Colonic mucosa (tissue), 4 donors: ENCODE measurements at places on chromosomes 2 and 18.

- no peak for DNase-seq
These were observed 95.0 kb downstream of the DGKD start for GRCh38 chr2:233449081-233449901.

DNA sequence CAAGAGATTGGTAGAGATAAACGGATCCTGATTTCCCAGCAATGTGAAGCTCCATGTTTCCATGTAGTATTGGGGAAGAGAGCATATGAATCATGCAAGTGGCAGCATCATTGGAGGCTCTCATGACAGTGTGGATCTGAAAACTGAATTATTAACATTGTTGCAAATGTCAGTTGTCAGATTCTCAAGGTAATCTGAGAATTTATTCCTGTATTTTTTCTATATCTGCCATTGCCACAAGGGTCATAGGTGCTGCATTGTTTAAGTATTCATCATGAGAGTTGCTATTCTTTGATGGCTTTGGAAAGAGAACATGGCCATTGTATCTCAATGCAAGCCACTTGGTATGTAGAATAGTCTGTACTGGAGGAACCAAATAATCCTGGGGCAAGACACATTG is 1217.0 kb upstream of the ZEB2 start:
- no peak for DNase-seq

GRCh38 chr2:121282800-121283385 is 2.1 kb downstream of the TFCP2L1 start:
- peak; percentile 80 for DNase-seq

DNA sequence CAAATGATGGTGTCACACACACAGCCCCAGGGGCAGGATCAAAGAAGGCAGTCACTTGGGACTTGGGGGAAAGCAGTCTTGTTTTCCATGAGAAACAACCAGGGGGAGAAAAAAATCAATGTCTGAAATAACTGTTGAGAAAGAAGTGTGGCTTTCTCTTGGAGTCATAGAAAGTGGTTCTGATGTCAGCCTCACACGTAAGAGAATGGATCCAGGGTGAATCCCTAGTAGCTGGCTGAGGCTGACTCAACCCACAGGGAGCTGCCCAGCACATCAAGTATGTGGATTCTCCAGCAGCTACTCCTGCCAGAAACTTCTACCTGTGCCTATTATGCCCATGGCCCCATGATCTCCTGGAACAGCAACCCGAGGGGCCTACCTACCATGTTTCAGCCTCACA is 33.6 kb upstream of the ZBTB7C start:
- no peak for DNase-seq

DNA sequence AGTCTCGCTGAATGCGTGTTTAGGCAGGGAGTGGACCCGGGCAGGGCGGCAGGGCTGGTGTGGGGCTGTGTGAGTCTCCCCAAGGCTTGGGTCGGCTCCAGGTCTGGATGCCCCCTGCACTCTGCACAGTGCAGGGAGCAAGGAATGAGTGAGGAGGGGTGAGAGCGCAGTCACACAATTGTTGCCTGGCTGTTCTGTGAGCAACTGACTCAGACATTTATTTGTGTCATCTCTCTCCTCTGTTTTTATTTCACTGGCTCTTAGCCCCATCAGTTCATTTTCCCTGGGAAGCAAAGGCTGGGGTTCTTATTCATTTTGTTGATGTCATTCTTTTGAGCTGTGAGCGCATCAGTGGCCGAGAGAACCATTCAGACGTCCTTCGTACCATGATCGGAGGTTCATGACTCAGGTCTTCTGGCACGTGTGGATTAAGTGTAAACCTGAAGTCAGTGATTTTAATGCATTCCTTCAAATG is 61.1 kb downstream of the GATA6 start:
- no peak for DNase-seq

DNA sequence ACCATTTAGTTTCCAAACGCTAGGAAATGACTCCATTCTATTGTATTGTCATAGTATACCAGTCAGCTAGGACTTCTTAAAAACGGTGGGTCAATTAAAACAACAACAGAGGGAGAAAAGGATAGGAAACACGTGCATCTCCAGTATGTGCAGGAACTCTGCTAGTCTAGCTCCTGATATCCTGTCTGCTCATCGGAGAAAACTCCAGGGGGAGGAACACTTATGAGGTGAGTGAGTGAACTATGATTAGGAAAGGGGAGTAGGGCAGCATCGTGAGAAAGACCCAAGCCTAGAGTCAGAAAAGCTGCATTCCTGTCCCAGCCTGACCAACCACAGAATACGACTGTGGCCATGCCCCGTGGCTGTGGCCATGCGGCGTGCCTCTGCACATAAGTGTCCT is 34.2 kb downstream of the DTNB start:
- DNase-seq = no peak

GRCh38 chr18:7066965-7067555 is 50.5 kb downstream of the LAMA1 start:
- DNase-seq = no peak

- no peak for DNase-seq
These were observed 104.6 kb upstream of the RMDN2 start for GRCh38 chr2:37820471-37820986.

DNA sequence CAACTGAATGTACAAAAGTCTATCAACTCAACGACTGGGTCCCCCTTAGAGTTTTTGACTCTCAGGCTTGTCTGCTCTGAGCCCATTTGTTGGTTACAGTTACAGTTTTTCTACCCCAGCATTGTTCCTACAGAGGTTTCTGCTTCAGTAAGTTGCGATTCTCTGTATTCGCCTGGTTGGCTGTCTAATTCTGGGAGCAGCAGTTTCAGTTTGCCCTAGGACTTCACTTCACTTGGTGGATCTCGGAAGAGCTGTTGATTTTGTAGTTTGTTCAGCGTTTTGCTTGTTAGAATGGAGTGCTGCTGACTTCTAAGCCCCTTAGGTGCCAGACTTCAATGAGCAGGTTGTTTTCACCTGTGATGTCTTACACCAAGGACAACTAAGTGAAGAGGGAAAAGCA is 296.5 kb upstream of the EPAS1 start:
- DNase-seq = no peak

DNA sequence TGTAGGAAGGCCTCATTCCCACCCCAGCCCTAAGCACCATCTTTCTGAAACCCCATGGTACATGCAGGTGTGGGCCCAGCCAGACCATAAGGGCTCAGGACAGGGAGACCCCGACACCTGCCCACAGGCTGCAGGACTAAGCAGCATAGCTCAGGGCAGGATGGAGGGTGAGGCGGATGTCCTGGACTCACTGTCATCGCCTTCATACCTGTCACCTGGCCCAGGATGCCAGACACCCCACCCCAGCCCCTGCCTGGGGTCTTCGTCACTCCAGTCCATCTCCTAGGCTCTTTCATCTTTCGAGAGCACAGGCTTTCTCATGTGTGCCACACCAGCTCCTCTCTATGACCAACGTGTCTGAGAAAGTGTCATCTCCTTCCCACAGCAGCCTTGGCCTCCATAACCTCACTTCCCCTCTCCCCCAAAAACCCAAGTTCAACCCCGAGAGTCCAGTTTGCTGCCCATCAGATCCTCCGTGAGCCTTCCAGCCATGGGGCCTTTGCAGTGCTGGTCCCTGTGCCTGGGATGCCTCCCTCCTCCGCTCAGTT is 71.5 kb downstream of the EMX1 start:
- no peak for DNase-seq

- no peak for DNase-seq
These were observed 46.3 kb downstream of the RAD51AP2 start for GRCh38 chr2:17471979-17472378.

DNA sequence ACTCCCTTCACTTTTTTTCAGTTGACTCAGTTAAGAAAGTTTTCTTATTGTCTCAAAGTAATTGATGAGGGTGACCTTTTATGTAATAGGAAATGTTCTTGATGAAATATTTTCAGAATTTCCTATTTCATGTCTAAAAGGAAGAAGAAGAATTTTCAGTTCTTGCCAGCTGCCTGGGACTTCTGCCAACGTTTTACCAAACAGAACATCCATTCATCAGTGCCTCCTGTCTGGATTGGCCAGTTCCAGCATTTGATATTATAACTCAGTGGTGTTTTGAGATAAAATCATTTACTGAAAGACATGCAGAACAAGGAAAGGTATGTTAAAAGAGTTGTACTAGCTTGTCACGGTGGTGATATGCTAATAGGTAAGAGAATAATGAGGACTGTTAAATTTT is 104.7 kb upstream of the MYO3B start:
- DNase-seq = peak; percentile 37

DNA sequence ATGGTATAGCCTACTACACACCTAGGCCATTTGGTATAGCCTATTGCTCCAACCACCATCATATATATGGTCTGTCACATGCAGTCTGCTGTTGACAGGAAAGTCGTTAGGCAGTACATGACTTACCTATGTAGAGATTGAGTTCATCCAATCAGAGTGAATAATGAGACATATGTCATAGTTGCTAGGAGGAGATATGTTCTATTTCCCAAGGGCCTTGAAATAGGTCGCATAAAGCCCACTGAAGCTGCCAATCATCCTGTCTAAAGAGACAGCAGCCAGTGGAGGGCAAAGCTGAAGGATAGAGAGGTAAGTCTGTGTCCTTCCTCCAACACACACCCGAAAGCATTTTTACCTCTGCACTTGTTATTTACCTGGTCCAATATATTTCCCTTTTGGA is 263.4 kb downstream of the PTPRM start:
- no peak for DNase-seq

- no peak for DNase-seq
These were observed 29.4 kb downstream of the ZFP36L2 start for GRCh38 chr2:43196768-43197587.
